Activated CD4-positive, alpha-beta T cell treated with anti-CD3 and anti-CD28 coated beads, Interleukin-2, amount 10 ng/mL, durations not matched to agents 7 days and 5 days (primary cell): ENCODE measurements at places on chromosomes 16 and 17. TPM values are rescaled to one million over a fixed set of nuclear protein-coding genes. Genes with fewer than 3 reads are reported as not detected.

DNA sequence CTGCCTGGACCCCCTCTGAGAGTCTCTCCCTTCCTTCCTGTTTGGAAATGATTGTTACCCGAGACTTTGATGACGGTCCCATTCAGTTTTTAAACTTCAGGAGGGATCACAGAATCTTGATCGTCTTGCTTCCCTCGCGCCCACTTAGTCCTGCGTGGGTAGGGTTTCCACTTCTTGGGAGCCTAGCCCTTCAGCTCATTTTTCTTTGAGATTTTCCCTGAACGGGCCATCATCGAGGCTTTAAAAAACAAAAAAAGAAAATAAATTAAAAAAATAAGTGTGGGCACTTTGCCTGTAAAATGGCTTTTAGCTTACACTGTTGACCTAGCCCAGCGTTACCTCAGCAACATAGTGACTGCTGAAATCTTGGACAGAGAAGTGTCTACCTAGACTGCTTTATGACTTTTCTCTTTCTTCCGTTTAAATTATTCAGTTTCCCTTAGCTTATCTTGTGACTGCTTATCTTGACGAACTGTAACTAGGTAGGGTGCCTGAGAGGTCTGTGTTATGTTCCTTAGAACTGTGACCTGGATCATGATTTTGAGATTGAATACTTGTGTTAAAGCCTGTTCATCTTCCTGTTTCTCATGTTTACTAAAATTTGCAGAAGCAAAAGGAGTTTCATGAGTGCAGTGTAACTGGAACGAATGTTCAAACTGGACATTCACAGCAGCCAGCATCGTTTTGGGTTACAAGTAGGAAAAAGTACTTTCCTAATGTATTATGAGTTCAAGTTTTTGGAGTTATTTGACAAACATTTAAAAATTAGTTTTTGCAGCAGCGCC is 874 bp downstream of the WWP2 start:
- peak overlapping the region; percentile 98 for H3K27ac ChIP-seq
- peaks cover 33% of the 10 kb centered on the region for H3K4me1 ChIP-seq
- H3K36me3 ChIP-seq, result peaks cover 9% of the 10 kb centered on the region
- peak; percentile 33 for DNase-seq

The HLF gene
- 0.30 TPM for total RNA-seq

The SUPT6H gene
- total RNA-seq, result 78.4 TPM

DNA sequence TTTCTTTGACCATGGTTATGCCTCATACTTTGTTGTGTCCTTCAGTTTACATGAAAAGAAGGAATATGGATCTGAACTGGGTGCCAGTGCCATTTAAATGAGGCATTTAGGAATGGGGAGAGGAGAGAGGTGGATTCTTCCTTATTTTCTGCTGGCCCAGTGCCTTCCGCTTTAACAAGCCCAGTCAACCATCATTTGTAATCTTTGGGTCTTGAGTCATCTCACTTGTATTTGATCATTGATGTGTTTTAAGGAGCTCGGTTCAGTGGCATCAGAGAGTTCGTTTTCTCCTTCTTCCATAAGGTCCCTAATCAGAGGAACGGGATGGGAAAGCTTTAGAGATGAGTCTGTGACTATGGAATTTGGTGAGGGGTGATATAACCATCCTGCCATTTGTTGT is 334.9 kb downstream of the WWOX start:
- H3K4me3 ChIP-seq, result no peak overlapping the region
- peaks cover 3% of the 10 kb centered on the region for H3K36me3 ChIP-seq
- no peak for DNase-seq
- H3K27ac ChIP-seq, result no peak overlapping the region

DNA sequence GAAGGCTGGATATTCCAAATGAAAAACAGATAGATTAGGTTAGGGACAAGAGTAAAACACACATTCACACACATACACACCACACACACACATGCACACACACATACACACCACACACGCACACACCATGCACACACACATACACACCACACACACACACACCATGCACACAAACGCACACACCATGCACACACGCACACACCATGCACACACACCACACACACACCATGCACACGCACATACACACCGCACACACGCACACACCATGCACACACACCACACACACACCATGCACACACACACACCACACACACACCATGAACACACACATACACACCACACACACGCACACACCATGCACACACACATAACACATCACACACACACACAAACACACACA is 203.7 kb upstream of the ZFHX3 start:
- DNase-seq, result no peak
- no peak overlapping the region for H3K27ac ChIP-seq
- H3K4me3 ChIP-seq, result no peak overlapping the region
- H3K4me1 ChIP-seq, result no peaks in the 10 kb centered on the region
- no peaks in the 10 kb centered on the region for H3K36me3 ChIP-seq

GRCh38 chr17:37833237-37833859 is 88.5 kb upstream of the HNF1B start:
- H3K36me3 ChIP-seq, result no peaks in the 10 kb centered on the region
- H3K4me3 ChIP-seq, result no peak overlapping the region
- DNase-seq, result peak; percentile 38
- H3K27me3 ChIP-seq, result peaks cover 22% of the 10 kb centered on the region

- H3K27ac ChIP-seq, result no peak overlapping the region
- peak overlapping the region; percentile 98 for H3K4me3 ChIP-seq
- peaks cover 83% of the 10 kb centered on the region for H3K4me1 ChIP-seq
- peaks cover 13% of the 10 kb centered on the region for H3K36me3 ChIP-seq
- no peak for DNase-seq
These were observed 1.9 kb downstream of the GIT1 start for GRCh38 chr17:29587591-29587990.

DNA sequence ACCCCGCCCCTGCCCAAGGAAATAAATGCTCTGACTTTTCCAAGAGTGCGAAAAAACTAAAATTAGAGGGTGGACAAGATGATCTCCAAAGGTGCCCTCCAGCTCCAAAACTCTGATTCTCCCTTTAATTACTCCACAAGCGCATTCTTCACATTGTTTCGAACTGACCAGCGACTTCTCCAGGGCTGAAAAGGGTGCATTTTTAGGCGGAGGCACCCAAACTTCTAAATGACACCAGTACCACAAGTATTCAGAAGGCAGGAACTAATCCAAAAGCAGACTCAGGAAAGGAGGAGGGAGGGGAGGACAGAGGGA is 750 bp downstream of the ZFHX3 start:
- no peaks in the 10 kb centered on the region for H3K36me3 ChIP-seq
- H3K27ac ChIP-seq, result no peak overlapping the region
- H3K4me3 ChIP-seq, result peak overlapping the region; percentile 59
- DNase-seq, result no peak
- peaks cover 55% of the 10 kb centered on the region for H3K27me3 ChIP-seq

The CACNA1G gene
- not detected for total RNA-seq

The NAGS gene
- 0.75 TPM for total RNA-seq

The TMC6 gene
- 414 TPM for total RNA-seq

DNA sequence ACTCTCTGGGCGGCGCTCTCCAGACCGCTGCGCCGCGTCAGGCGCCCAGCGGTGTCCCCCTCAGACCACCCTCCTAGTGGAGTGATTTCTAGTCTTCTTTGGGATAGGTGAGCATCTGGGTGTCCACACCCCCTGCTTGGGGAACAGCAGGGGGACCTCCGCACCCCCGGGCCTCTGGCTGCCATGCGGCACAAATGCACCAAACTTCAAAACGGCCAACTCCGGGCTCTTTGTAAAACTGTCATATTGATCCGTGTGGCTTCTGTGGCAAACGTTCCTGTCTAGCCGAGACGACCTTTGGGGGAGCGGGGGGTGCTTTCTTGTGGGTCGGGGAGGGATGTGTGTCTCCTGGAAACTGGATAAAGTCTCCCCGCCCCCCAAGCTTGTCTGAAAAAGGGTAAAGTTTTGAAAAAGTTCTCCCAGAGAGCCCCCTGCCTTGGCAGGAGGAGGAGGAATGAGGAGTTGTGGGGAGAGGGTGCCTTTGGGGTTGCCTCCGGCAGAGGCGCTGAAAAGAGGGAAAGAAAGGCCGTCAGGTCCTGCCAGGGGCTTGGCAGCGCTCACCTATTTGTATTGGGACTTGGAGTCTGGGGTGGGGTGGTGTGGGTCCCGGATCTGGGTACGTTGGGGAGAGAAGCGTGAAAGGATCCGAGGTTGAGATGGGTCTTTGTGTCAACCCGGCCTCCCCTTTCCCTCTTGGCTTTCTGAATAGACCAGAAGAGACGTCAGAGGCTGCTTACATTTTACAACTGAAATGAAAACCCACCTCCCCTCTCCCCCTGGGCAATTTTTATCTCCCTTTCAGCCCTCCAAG is 2.2 kb upstream of the CHD3 start:
- no peak overlapping the region for H3K4me3 ChIP-seq
- DNase-seq, result peak; percentile 65
- H3K27ac ChIP-seq, result no peak overlapping the region
